ENCODE measurements at places on chromosomes 4 and X. TPM values are rescaled to one million over a fixed set of nuclear protein-coding genes. Genes with fewer than 3 reads are reported as not detected.

MAGEA11 gene
- not detected for total RNA-seq

DIPK2B gene
- total RNA-seq, result 0.15 TPM

DHRSX gene
- total RNA-seq, result 29.5 TPM

C1QTNF7 gene
- 0.18 TPM for total RNA-seq

ETDB gene
- not detected for total RNA-seq

SHISA3 gene
- total RNA-seq, result 0.12 TPM

CENPVL1 gene
- total RNA-seq, result not detected

GRCh38 chr4:123291329-123291728 lies 105.3 kb upstream of the SPRY1 start:
- no peak overlapping the region for H3K4me3 ChIP-seq
- H3K27me3 ChIP-seq, result no peaks in the 10 kb centered on the region
- no peaks in the 10 kb centered on the region for H3K4me1 ChIP-seq
- H3K36me3 ChIP-seq, result no peaks in the 10 kb centered on the region
- no peak overlapping the region for H3K27ac ChIP-seq
- DNase-seq, result no peak

DNA sequence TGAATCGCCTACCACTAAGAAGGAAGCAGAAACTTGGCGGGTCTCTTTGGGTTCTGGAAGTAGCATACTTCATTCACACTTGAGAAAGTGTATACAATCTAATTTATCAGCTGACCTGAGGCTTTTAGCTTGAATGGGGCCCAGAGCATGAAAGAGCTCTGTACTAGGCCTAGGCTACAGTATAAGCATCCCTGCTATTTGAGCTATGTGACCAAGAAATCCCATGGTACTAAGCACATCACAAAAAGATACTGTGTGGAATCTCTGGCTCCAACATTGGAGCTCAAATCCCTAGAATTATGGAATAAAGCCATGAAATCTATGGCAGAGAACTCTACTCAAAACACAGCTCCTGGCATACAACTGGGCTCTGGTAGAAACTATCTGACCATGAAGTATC lies 43.9 kb upstream of the CCDC149 start:
- DNase-seq, result no peak
- H3K36me3 ChIP-seq, result no peaks in the 10 kb centered on the region
- no peaks in the 10 kb centered on the region for H3K4me1 ChIP-seq
- no peaks in the 10 kb centered on the region for H3K27me3 ChIP-seq

DNA sequence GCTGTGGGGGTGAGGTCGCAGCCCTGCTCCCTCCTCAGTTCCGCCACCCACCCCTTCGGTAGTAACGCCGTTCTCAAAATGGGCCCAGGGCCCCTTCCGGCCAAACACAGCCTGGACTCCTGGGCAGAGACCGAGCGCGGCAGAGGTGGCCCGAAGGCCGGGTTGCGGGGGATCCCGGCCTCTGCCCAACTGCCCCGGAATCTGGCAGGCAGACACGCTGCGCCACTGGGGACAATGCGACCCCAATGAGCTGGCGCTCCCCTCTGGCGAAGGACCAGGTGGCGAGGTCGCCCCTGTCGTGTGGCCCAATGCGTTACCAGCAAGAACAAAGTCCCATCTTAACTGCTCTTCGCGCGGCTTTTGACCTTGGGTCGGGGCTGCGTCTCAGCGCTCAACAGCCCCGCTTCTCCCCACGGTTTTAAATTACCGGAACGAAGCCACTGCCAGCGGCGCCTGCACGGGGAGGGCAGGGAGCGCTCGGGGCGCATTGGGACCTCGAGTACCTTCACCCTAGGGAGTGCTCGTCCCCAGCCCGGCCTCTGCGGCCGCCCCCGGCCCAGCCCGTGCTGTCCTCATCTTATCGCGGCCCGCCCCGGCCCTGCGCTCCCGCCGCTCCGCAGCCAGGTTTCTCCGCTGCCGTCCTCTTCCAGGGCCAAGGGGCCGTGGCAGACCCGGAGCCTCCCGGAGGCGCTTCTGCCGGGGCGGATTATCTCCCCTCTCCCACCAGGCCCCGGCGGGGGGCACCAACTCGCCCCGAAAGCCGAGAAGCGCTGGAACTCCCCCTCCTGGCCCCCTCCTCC lies 22.2 kb upstream of the HMX1 start:
- no peaks in the 10 kb centered on the region for H3K4me1 ChIP-seq
- no peak overlapping the region for H3K27ac ChIP-seq
- no peak overlapping the region for H3K4me3 ChIP-seq
- H3K27me3 ChIP-seq, result peaks cover 10% of the 10 kb centered on the region
- no peaks in the 10 kb centered on the region for H3K36me3 ChIP-seq

- no peaks in the 10 kb centered on the region for H3K4me1 ChIP-seq
- H3K27me3 ChIP-seq, result no peaks in the 10 kb centered on the region
- peak overlapping the region; percentile 77 for H3K4me3 ChIP-seq
- H3K27ac ChIP-seq, result peak overlapping the region; percentile 83
Observed at GRCh38 chr4:1345903-1346780, 866 bp upstream of the UVSSA start.

- DNase-seq, result no peak
- H3K4me3 ChIP-seq, result no peak overlapping the region
- H3K27me3 ChIP-seq, result no peaks in the 10 kb centered on the region
- H3K4me1 ChIP-seq, result no peaks in the 10 kb centered on the region
Observed at GRCh38 chr4:54368281-54369265, 139.5 kb downstream of the PDGFRA start.

DNA sequence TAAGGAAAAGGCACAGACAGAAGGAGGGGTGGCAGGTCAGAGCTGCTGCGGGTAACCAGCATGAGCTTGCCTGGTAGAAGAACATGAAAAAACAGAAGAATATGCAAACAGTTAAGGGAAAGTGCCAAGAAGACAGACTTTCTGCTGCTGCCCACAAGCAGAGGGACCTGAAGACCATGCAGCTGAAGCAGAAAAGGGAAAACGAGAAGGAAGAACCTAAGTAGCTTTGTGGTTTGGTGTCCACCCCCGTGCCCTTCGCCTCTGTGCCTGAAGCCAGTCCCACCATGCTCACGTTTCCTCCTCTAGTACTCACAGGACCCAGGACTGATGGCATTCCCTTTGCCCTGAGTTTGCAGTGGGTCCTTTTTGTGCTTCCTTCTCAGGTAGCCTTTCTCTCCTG lies 62.8 kb downstream of the UBA6 start:
- H3K36me3 ChIP-seq, result no peaks in the 10 kb centered on the region
- no peaks in the 10 kb centered on the region for H3K27me3 ChIP-seq
- H3K4me3 ChIP-seq, result no peak overlapping the region
- H3K4me1 ChIP-seq, result no peaks in the 10 kb centered on the region

DNA sequence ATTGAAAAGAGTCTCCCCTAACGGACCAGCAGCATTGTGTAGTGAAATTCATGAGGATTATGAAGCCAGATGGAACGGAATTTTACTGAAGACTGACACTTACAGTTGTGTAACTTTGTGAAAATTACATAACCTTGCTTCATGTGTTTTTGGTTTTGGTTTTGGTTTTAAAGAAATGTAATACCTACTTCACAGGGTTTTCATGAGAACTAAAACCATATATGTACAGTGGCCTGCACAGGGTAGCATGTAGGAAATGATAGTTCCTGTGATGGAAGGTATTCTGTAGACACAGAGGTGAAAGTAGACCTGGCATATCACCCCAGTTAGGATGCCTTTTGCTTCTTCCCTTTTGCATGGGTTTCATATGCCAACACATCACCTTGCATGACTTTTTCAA lies 247.0 kb downstream of the BANK1 start:
- H3K27me3 ChIP-seq, result no peaks in the 10 kb centered on the region
- H3K4me3 ChIP-seq, result no peak overlapping the region
- DNase-seq, result no peak
- no peak overlapping the region for H3K27ac ChIP-seq
- no peaks in the 10 kb centered on the region for H3K4me1 ChIP-seq

DNA sequence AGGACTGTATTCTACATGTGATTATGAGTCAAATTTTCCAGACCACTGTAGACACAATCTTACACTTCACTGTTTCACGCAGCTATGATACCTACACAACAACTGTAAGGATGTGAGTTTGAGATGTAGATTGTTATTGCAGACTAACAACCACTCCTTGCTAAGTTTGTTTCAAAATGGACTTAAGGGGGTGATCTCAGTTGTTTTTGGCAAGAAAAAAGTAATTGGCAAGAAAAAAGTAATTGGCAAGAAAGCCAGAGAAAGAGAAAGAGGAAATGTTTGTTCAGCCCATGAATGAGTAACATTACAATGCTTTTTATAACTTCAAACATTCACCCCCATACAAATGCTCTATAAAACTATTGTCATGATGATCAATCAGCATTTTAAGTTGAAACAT lies 466.4 kb downstream of the DMD start:
- H3K36me3 ChIP-seq, result no peaks in the 10 kb centered on the region
- no peak overlapping the region for H3K27ac ChIP-seq
- no peak overlapping the region for H3K4me3 ChIP-seq
- H3K27me3 ChIP-seq, result no peaks in the 10 kb centered on the region

DNA sequence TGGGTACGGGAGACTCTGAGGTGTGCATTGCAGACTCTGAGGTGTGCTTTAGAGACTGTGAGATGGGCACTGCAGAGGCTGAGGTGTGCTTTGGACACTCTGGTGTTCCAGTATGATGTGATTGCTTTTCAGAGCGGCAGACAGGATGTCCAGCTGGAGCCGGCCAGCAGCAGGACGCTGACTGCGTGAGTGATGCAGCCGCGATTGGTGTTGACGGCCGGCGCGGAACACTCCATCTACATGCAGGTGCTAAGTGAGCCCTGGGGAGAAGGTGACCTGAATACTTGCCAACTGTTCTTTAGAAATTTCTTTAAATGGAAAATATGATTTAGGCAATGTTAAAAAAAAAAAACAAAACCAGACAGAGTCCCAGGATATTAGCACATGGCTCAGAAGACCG lies 103.1 kb upstream of the PPP2R3B start:
- H3K27me3 ChIP-seq, result no peaks in the 10 kb centered on the region
- no peak overlapping the region for H3K4me3 ChIP-seq
- H3K36me3 ChIP-seq, result no peaks in the 10 kb centered on the region
- no peak for DNase-seq
- no peak overlapping the region for H3K27ac ChIP-seq
- no peaks in the 10 kb centered on the region for H3K4me1 ChIP-seq

- no peak for DNase-seq
- H3K27me3 ChIP-seq, result no peaks in the 10 kb centered on the region
- H3K27ac ChIP-seq, result no peak overlapping the region
- no peaks in the 10 kb centered on the region for H3K4me1 ChIP-seq
Observed at GRCh38 chrX:14357314-14357713, 172.0 kb upstream of the GLRA2 start.

GRCh38 chr4:103095080-103095479 lies 4.6 kb downstream of the BDH2 start:
- H3K36me3 ChIP-seq, result peaks cover 5% of the 10 kb centered on the region
- no peaks in the 10 kb centered on the region for H3K27me3 ChIP-seq
- H3K27ac ChIP-seq, result peak overlapping the region; percentile 2
- H3K4me1 ChIP-seq, result peaks cover 31% of the 10 kb centered on the region
- no peak for DNase-seq
- H3K4me3 ChIP-seq, result no peak overlapping the region

DNA sequence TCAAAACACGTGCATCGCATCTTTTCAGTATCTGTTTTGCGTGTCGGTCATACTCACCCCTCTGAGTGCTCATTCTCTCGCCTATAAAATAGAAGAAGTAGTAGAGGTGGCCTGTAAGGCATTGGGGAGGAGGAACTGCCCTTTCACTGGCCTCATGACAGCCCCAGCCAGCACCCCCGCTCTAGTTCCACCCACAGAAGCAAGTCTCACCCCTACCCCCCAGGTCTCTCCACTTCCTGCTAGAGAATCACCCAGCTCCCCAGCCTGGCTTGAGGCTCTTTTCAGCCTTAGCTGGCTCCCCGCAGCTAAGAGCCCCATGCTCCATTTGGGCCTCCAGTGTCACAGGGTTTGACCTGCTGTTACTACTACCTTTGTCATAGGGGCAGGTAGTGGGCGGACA lies 11.8 kb downstream of the HDAC6 start:
- H3K36me3 ChIP-seq, result no peaks in the 10 kb centered on the region
- DNase-seq, result no peak
- H3K4me1 ChIP-seq, result no peaks in the 10 kb centered on the region
- no peak overlapping the region for H3K4me3 ChIP-seq
- no peak overlapping the region for H3K27ac ChIP-seq
- no peaks in the 10 kb centered on the region for H3K27me3 ChIP-seq

GRCh38 chrX:109283870-109284269 lies 198.0 kb downstream of the GUCY2F start:
- H3K27ac ChIP-seq, result no peak overlapping the region
- H3K36me3 ChIP-seq, result no peaks in the 10 kb centered on the region
- H3K27me3 ChIP-seq, result no peaks in the 10 kb centered on the region

GRCh38 chr4:115101675-115102074 lies 11.7 kb downstream of the NDST4 start:
- no peak for DNase-seq
- H3K36me3 ChIP-seq, result no peaks in the 10 kb centered on the region
- H3K4me1 ChIP-seq, result no peaks in the 10 kb centered on the region
- H3K27me3 ChIP-seq, result no peaks in the 10 kb centered on the region

GRCh38 chrX:132463411-132463810 lies 25.4 kb downstream of the MBNL3 start:
- H3K4me3 ChIP-seq, result no peak overlapping the region
- H3K36me3 ChIP-seq, result no peaks in the 10 kb centered on the region
- no peaks in the 10 kb centered on the region for H3K4me1 ChIP-seq
- H3K27ac ChIP-seq, result no peak overlapping the region
- no peak for DNase-seq

GRCh38 chr4:144556636-144557035 lies 89.3 kb upstream of the HHIP start:
- no peak overlapping the region for H3K27ac ChIP-seq
- DNase-seq, result no peak
- H3K36me3 ChIP-seq, result no peaks in the 10 kb centered on the region
- no peak overlapping the region for H3K4me3 ChIP-seq
- H3K27me3 ChIP-seq, result no peaks in the 10 kb centered on the region

GRCh38 chr4:14644580-14645282 lies 357.6 kb upstream of the CPEB2 start:
- no peak overlapping the region for H3K4me3 ChIP-seq
- no peak overlapping the region for H3K27ac ChIP-seq
- H3K27me3 ChIP-seq, result no peaks in the 10 kb centered on the region

- no peak overlapping the region for H3K4me3 ChIP-seq
- H3K36me3 ChIP-seq, result no peaks in the 10 kb centered on the region
- no peak overlapping the region for H3K27ac ChIP-seq
- no peak for DNase-seq
Observed at GRCh38 chr4:121338518-121338917, 42.3 kb downstream of the QRFPR start.

DNA sequence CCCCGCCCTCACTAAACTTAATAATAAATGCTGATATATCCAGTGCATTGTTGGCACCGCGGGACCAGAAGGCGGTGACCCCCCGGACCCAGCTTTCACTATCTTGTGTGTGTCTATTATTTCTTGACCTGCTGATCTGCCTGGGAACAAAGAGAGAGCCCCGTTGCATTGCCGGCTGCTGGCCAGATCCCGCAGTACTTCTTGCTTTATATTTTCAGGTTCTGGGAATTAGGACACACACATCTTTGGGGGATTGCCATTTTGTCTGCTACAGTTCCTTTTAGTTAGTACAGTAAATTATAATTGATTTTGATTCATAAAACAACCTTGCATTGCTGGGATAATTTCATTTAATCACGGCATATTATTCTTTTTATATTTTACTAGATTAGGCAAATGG lies 2.2 kb upstream of the RTL8B start:
- H3K27me3 ChIP-seq, result no peaks in the 10 kb centered on the region
- H3K4me1 ChIP-seq, result no peaks in the 10 kb centered on the region
- H3K27ac ChIP-seq, result no peak overlapping the region

- no peaks in the 10 kb centered on the region for H3K36me3 ChIP-seq
- no peak for DNase-seq
- H3K27me3 ChIP-seq, result no peaks in the 10 kb centered on the region
- no peak overlapping the region for H3K27ac ChIP-seq
Observed at GRCh38 chrX:39852491-39852890, 245.3 kb downstream of the BCOR start.

Data from right lobe of liver (tissue), 6 donors.